ENCODE measurements at places on chromosomes 1 and 21.

DNA sequence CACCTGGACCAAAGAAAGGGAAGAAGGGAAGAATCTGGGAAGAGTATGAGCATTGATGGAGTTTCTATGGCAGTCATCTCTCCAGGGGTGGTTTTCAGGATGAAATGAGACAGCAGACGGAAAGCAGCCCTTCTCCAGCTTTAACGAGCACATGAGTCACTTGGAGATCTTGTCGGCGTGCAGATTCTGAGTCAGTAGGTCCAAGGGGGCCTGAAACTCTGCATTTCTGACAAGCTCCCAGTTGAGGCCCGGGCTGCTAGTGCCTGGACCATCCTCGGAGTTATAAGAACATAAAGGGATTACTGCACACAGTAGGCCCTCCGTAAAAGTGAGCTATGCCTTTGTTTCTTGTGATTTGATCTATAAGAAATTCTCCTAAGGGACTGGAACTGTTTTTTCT is 17.6 kb downstream of the HSPG2 start:
- no peak for DNase-seq

- DNase-seq: no peak
Observed at GRCh38 chr1:4673494-4673893, 19.1 kb downstream of the AJAP1 start.

DNA sequence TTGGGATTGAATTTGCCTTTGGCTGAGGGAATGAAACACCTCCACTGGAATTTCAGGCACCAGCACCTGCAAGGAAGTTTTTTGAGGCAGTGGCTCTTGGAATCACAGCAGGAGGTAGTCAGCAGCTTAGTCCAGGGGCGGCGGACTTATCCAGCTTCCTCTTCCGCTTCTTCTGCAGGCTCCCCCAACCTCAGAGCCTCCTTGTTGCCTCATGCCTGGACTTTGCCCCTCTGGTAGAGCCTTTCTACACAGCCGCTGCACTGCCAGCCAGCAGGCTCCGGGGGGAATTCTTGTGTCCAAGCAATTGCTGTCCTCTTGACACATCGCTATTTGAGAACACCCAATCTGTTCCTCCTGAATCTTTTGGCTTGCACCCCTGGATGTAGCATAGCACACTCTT is 4.4 kb upstream of the RHEX start:
- DNase-seq: no peak

DNA sequence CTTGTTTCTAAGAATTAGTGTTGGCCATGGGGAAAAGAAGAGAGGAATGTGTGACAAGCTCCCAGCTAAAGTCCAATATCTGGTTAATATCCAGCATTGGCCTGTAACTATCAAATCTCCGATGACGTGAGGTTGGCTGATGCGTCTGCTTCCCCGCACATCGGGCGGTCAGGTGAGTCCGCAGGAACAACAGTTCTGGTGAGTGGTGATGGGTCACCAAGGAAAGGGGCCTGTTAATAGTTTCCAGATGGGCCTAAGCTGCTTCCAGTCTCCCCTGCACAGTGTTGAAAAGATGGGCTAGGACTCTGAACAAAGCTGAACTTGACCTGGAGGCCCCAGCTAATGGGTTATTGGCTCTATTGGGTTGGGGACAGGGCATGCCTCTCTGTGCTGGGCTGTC is 193.1 kb upstream of the EDN2 start:
- no peak for DNase-seq

GRCh38 chr1:226457307-226457712 is 49.4 kb upstream of the PARP1 start:
- peak; percentile 33 for DNase-seq

- no peak for DNase-seq
Observed at GRCh38 chr21:38327984-38328383, 71.2 kb downstream of the KCNJ15 start.

- DNase-seq: no peak
Observed at GRCh38 chr21:38343691-38344090, 86.9 kb downstream of the KCNJ15 start.

- no peak for DNase-seq
Observed at GRCh38 chr1:156924478-156925153, 4.2 kb downstream of the LRRC71 start.

DNA sequence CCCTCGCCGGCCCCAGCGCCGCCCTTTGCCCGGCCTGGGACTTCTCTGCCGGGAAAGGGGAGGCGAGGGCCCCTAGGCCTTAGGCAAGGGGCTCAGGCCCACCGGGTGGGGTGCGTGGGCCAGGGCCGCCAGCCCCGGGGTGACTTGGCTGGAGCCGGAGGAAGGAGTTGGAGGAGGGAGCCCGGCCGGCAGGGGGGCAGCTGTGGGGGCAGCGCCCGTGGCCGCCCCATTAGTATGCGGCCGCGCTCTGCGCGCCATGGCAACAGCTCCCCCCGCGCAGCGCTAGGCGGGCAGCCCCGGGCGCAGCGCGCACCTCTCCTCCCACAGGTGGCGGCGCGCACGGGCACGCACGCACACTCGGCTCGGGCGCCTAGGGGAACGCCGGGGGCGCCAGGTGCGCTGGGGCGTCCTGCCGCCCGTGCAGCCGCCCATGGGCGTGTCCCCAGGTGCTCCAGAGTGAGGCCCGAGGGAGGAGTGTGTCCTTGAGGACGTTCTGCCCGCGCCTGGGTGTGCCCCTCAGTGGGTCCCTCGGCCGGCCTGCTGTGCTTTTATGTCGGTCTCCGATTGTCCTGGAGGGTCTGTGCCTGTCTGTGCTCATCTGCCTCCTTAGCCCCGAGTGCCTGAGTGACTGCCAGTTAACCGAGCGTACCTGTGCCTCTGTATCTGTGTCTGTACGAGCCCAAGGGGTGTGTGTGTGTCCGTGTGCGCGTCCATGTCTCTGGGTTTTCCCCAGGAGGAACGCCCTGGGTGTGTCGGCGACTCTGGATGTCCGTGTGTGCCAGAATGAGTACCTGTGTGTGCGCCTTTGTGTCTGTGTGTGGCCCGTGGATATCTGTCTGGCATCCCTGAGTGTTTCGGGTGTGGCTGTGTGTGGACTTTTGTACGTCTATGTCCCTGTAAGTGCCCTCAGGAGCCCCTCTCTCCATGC is 38.2 kb upstream of the WASF2 start:
- no peak for DNase-seq

DNA sequence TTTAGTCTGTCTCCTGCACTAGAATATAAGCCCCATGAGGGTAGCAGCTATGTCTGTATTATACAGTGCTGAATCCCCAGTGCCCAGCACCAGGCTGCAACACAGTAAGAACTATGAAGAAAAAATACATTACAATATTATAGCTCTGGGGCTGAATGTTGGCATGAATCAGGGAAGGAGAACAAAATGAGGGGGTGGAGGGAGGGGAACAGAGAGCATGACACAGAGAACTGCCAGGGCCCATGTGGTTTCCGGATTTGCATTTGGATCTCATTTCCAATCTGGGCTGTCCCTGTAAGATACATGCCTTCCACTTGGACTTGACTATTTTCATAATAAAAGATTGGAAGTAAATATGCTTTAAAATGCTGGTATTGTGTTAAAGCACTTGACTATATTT is 35.8 kb downstream of the C1orf198 start:
- DNase-seq: no peak

GRCh38 chr1:94745742-94746141 is 74.4 kb upstream of the SLC44A3 start:
- DNase-seq: no peak

GRCh38 chr1:21514245-21514644 is 5.0 kb downstream of the ALPL start:
- no peak for DNase-seq

DNA sequence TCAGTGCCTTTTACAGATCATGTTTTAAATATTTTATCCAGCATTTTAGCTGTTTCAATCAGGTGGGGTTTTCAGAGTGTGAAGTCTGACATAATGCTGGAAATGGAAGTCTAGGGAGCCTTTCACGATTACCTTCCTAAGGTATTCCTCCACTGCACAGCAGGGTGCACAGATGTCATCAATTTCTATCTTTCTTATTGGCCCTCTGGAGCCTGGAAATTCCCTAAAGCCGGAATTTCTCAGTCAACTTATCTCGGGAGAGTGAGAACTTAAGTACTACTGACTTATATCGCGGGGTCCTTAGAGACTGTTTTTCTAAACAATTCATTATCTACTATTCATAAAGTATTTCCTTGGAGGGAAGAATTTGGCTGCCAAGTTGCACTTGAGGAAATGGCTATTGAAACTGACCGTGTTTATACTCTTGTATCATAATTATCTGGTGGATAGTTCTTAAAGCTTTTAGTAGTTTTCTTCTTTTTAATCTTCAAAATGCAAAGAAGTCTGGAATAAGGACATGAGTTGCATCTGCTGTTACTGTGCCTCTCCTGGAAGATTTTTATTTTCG is 311.8 kb upstream of the B3GALT2 start:
- DNase-seq: no peak

DNA sequence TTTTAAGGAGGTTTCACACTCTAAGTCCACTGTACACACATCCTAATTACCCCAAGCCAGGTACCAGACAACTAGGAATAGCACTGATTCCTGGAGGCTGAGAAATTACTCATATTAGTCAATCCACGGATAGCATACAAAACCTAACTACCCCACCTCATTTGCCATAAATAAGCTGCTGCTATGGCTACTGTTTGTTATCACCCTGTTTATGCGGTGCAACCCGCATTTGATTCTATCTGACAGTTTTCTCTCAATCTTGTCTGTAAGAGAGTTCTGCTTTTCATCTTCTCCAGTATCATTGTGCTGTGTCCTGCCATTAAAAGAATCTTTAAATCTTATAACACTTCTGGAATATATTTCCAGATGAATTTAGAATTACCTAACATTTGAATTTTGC is 1496.5 kb downstream of the PLA2G4A start:
- no peak for DNase-seq
